ENCODE measurements at places on chromosomes 4 and X. TPM values are rescaled to one million over a fixed set of nuclear protein-coding genes. Genes with fewer than 3 reads are reported as not detected.

- no peak for DNase-seq
- H3K36me3 ChIP-seq, result no peaks in the 10 kb centered on the region
- no peaks in the 10 kb centered on the region for H3K4me1 ChIP-seq
- no peak overlapping the region for H3K4me3 ChIP-seq
Measured at GRCh38 chr4:92714640-92715039, 410.9 kb downstream of the GRID2 start.

- no peak overlapping the region for H3K27ac ChIP-seq
- DNase-seq, result no peak
- no peaks in the 10 kb centered on the region for H3K27me3 ChIP-seq
Measured at GRCh38 chrX:55758033-55758432, 40.5 kb downstream of the RRAGB start.

DNA sequence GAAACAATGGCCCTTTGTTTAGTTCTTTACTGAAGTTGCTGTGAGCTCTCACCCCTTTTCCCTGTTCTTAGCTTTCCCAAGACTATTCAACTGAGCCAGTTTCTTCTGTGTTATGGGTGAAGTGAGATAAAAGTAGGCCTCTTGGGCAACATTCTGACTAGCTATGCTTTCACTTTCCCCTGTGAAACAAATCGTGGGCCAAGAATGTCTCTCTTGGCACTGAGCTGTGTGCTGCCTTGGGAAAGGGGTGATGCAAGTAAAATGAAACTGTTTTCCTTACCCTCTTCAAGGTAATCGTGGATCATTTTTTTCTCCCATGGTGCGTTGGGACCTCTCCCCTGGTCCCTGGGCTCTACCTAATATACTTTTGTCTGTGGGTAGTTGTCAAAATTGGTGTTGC lies 653.9 kb upstream of the MAGEB2 start:
- H3K36me3 ChIP-seq, result no peaks in the 10 kb centered on the region
- H3K4me1 ChIP-seq, result no peaks in the 10 kb centered on the region
- H3K27me3 ChIP-seq, result no peaks in the 10 kb centered on the region
- H3K27ac ChIP-seq, result no peak overlapping the region
- no peak for DNase-seq

Gene TRMT2B
- 51.2 TPM for total RNA-seq
